Cardiac fibroblast (primary cell): ENCODE measurements at places on chromosomes 11 and 22.
A peak's percentile ranks its signal among the peaks of the same experiment; 100 is the strongest.

- no peak for DNase-seq
Observed at GRCh38 chr22:39468487-39469325, 11.9 kb downstream of the MGAT3 start.

GRCh38 chr11:134768463-134768862 is 356.4 kb upstream of the B3GAT1 start:
- no peak for DNase-seq

- no peak for DNase-seq
Observed at GRCh38 chr11:124079631-124080326, 35.5 kb upstream of the VWA5A start.

GRCh38 chr22:37425800-37426705 is 1.2 kb downstream of the ELFN2 start:
- DNase-seq = no peak

DNA sequence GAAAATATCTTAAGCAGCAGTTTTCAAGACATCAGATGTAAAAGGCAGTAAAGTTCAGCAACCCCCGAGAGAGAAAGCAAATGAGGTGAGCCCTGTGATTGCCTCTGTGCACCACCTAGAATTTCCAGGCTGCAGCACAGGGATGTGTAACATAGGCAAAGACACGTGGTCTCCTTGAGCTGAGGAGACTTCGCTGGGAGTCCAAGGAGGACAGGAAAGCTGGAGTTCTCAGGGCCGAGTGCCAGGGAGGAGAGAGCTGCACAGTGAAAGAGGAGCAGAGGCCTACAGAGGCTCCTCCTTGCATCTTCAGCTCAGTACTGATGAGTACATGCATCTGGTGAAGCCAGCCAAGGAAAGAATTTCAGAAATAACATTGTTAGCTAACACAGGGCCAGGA is 17.6 kb upstream of the TOLLIP start:
- peak; percentile 15 for DNase-seq

- DNase-seq = peak; percentile 94
Observed at GRCh38 chr11:128482512-128483191, 104.7 kb downstream of the ETS1 start.

DNA sequence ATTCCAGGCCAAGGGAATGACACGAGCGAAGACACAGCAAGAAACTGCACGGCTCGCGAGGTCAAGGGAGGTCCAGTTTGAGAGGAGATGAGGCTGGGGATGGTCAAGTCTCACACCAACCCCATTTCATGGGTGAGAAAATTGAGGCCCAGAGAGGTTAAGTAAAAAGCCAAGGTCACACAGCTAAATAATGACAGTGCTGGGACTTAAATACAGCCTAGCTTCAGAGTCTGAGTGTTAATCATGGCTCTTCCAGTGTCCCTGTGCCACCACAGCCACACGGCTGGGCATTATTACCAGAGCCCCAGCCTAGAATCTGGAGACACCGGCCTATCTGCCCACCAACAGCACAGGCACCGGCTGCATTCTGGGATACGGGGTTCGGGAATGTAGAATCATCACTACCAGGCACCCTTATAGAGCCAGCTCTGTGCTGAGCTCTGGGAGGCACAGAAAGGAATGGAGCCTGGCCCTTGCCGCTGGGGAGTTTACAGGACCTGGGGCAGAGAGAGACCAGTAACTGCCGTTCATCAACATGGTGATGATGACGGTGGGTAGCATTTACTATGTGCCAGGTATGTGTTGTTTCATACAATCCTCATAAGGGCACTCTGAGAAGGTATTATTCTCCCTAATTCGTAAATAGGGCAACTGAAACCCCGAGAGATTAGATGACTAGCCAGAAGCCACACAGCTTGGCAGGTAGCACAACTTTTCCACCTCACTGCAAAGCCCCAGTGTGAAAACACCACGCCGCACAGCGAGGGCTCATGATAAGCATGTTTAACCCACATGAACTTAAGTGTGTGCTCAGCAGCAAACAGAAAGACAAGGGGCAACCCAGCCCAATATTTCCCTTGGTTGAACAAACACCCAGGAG is 51.8 kb downstream of the CD6 start:
- no peak for DNase-seq

DNA sequence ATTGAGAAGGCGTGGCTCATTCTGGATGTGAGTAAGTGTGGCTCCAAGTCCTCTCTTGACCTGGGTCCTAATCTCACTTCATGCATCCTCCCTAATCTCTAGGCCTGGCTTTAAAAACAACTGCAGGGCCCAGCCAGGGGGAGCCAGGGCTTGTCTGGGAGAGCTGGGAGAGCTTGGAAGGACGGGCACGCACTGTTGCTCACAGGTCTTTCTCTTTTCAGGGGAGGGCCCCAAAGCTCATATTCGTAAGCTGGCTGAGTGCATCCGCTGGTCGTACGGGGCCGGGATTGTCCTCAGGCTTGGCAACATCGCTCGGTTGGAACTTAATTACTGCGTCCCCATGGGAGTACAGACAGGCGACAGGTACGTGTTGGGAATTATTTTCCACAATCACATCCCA is 34.1 kb upstream of the PARVB start:
- no peak for DNase-seq

DNA sequence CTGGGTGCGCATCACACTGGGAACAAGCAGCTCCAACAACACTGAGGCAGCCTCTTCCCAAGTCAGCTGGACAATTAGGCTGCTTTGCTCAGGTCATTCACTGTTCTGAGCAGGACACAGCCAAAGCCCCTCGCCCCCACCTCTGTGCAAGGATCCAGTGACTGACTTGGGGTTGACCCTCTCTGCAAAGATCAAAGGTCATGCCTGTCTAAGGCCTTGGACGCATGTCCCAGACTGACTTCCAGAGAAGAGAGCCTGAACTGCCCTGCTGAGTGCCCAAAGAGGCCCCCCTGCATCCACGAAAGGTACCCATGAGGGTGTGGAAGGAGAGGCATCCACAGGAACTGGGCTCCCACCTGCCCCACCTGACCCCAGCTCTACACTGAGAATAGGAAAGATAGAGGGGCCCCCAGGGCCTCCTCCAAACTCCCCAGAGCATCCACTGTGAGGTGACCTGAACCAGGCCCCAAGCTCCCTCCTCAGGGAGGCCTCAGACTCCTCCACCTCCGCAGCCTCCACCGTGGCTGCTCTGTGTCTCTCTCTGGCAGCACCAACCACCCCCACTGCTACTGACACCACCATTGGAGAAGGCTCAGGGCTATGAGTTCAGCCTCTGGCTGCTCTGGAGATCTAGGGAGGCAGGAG is 53.5 kb downstream of the IGLL5 start:
- DNase-seq = no peak

GRCh38 chr11:13373216-13373615 is 89.8 kb downstream of the BTBD10 start:
- no peak for DNase-seq

- DNase-seq = no peak
Observed at GRCh38 chr11:293852-294661, 5.1 kb downstream of the PGGHG start.

DNA sequence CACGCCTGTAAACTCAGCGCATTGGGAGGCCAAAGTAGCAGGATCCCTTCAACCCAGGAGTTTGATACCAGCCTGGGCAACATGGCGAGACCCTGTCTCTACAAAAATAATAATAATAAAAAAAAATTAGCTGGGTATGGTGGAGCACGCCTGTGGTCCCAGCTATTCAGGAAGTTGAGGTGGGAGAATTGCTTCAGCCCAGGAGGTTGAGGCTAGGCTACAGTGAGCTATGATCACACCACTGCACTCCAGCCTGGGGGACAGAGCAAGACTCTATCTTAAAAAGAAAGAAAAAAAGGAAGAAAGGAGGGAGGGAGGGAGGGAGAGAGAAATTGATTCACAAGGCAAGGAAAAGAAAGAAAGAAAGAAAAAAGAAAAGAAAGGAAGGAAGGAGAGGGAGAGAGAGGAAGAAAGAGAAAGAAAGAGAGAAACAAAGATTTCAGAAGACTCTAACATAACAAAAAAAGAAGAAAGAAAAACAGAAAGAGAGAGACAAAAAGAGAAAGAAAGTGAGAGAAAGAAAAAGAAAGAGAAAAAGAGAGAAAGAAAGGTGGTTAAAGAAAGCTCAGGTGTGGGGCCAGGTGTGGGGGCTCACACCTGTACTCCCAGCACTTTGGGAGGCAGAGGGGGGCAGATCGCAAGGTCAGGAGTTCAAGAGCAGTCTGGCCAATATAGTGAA is 37.3 kb upstream of the MYH9 start:
- DNase-seq = no peak
